ENCODE measurements at places on chromosomes 3 and 15.

- DNase-seq: no peak
Observed at GRCh38 chr3:65787340-65787739, 251.4 kb downstream of the MAGI1 start.

- DNase-seq: no peak
Observed at GRCh38 chr3:33831053-33831452, 32.6 kb downstream of the PDCD6IP start.

- no peak for DNase-seq
Observed at GRCh38 chr15:82894971-82895520, 57.5 kb downstream of the HOMER2 start.

GRCh38 chr15:101242160-101242998 lies 9.5 kb downstream of the CHSY1 start:
- no peak for DNase-seq

- no peak for DNase-seq
Observed at GRCh38 chr3:172152874-172153273, 113.5 kb downstream of the FNDC3B start.

DNA sequence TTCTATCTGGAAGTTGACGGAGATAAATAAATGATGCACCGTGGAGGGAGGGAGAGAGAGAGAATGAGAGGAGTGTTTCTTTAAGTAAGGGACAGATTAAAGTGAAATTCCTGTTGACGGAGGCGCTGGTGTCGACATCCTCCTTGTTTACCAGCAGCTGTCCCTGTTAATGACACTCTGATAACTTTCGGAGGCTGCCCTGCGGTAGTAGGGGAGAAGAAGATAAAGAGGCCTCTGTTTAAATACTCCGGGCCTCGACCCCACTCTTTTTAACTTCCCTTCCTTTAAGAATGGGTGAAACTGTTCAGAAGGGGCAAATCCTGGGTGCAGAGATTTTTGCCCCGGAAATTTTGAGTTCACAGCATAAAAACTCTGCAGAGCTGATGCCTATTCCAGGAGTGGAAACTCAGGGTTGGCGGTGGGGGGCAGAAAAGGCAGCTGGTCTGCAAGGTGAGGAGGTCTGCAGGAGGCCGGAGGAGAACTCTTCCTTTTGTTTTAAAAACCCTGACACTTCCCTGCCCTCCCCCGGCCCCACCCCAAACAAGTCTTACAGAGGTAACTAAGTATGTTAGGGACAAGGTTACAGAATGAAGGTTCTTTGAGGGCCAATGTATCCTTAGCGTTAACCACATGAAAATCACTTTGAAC lies 276.6 kb upstream of the NR2F2 start:
- no peak for DNase-seq

DNA sequence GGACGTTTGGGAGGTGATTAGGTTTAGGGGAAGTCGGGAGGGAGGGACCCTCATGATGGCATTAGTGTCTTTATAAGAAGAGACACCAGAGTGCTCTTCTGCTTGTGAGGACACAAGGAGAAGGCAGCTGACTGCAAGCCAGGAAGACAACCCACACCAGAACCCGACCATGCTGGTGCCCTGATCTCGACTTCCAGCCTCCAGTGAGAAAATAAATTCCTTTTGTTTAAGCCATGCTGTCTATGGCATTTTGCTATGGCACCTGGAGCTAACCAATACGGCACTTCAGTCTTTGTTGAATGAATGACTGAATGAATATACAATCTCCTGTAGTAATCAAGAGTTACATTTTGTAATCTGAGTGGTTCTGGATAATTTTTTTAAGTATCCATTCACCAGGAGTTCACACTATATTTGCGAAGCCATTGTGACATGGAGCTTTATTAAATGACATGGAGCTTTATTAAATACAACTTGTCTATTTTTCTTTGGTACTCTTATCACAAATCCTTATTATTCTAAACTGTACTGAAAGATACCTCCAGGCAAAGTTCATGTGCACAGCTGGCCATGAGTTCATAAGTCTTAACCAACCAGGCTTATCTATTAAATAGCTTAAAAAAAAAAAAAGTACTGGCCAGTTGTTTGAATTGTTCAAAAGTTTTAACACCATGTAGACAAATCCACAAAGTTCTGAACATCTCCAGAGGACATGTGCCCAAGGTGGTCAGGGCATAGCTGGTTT lies 24.8 kb upstream of the BHLHE40 start:
- DNase-seq: no peak

- DNase-seq: no peak
Observed at GRCh38 chr3:45034612-45035252, 8.6 kb downstream of the CLEC3B start.

DNA sequence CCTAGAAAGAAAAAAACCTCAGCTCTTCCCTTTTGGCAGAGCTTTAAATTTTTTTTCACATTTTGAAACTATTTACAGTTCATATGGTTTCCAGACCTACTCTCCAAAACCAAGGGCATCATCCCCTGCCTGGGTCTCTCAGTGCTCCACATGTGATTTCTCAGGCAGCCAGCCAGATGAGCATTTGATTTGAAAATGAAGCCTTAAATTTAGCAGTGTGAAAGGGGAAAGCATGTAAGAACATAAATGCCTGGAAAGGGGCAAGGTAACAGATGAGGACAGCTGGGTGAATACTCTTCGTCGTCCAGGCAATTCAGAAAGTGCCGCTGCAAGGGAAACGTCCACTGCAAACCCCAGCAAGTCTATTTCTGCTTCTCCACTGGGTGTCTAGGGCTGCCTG lies 94.8 kb downstream of the ATP8B4 start:
- DNase-seq: no peak

DNA sequence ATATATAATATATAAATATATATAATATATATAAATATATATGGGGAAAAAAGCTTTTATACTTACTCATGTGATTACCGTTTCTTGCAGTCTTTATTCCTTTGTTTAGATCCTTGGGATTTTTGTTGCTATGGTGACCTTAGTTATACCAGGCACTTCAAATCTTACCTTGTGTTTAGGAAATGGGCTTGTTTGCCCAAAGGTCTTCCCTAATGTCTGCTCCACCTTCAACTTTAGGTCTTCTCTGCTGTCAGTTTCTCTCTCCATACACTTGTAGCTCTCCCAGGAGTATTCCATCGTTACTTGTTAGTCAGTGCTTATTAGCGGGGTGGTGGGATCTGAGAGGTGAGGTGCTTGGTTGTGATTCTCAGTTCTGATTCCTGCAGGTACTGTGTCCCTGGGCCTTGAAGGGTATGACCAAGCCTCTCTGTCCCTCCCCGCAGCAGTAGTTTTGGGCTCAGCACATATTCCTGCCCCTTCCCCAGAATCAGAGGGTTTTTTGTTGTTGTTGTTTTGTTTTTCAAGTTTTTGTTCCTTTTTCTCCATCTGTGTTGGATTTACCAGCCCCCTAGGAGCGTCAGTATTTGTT lies 9.6 kb upstream of the LAMP3 start:
- no peak for DNase-seq

DNA sequence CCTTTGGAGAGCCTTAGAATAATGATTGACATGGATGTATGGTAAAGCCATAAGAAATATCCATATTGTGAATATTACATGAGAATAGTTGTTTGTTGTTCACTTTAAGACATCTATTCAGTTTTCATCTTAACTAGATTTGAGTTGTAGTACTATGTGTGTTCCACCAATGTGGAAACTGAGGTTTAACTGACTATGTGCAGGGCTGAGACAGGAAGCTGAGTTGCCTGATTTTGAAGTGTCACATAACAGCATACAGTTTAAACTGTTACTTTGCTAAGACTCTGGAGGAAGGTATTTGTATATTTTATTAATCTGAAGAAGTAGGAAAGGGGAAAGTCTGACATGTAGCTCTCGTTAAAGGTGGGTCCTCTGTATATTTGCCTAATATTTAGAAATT lies 2.1 kb downstream of the ECT2 start:
- DNase-seq: no peak

GRCh38 chr15:88061452-88061851 lies 195.1 kb downstream of the NTRK3 start:
- no peak for DNase-seq

DNA sequence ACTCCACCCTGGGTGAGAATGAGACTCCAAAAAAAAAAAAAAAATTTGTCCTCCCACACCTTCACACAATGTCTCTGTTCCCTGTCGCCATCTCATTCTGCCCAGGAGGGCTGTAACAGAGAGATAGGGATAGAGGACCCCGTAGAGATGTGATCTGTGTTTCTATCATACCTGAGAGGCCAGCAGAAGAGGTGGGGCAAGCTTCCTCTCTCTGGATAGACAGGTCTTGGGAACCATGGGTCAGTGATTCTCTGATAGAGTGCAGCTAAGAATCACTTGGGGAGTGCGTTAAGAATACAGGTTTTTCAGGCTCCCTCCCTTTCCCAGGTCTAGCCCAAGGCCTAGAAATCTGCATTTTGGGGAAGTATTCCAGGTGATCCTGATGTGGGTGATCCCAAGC lies 8.3 kb downstream of the CA12 start:
- DNase-seq: no peak

- no peak for DNase-seq
Observed at GRCh38 chr3:16587047-16587680, 18.1 kb downstream of the DAZL start.

- DNase-seq: no peak
Observed at GRCh38 chr15:65333856-65334255, 29.4 kb downstream of the RNU5B-1 start.

Data from activated CD4-positive, alpha-beta T cell treated with anti-CD3 and anti-CD28 coated beads for 24 hours (primary cell).